Activated CD4-positive, CD25-positive, alpha-beta regulatory T cell (primary cell): ENCODE measurements at places on chromosomes 1 and 21.
A peak's percentile ranks its signal among the peaks of the same experiment; 100 is the strongest.

DNA sequence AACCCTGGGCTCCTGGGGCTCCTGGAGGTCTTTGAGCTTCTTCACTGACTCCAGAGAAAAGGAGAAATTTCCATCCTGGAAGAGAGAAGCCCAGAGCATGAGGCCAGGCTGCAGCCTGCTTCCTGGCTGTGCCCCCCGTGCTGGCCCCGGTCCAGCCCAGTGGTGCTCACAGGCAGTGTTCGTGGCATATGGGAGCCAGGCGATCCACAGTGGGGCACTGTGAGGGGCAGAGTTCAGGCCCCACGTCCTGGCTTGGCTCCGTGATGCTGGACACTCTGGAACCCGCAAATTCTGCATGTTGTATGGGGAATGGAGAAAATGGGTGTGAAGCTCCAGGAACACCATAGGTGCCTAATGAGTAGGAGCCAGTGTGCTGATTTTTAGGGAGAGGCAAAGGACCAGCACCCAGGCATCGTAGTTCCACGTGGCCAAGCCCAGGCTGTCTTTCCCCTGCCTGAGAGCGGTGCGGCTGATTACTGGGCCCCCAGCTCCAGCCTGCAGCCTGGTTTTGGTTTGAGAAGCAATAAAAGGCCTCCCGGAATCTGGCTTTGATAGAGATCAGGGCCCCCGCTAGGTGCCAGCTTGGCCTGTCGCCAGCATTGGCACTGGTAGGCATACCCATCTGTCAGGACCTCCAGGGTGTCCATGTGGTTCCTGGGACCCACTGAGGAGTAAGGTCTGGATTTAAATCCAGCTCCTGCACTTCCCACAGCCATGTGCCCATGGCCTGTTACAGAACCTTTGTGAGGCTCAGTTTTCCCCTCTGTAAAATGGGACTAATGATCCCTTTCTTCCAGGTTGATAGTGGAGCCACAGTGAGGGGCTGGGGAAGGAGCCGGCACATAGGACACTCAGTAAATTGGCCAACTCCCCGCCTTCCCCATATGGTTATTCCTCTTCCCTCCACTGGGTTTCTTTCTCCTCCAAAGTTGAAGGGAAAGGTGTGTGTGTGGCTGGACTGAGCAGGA lies 725 bp downstream of the GUCA2A start:
- DNase-seq = no peak

- DNase-seq = no peak
These were observed 48.4 kb upstream of the ADORA3 start for GRCh38 chr1:111551623-111552411.

GRCh38 chr1:16422041-16422440 lies 15.2 kb downstream of the SPATA21 start:
- DNase-seq = no peak

GRCh38 chr1:12527564-12527963 lies 90.4 kb downstream of the DHRS3 start:
- no peak for DNase-seq

GRCh38 chr1:180923021-180923841 lies 10.5 kb downstream of the KIAA1614 start:
- DNase-seq = no peak

DNA sequence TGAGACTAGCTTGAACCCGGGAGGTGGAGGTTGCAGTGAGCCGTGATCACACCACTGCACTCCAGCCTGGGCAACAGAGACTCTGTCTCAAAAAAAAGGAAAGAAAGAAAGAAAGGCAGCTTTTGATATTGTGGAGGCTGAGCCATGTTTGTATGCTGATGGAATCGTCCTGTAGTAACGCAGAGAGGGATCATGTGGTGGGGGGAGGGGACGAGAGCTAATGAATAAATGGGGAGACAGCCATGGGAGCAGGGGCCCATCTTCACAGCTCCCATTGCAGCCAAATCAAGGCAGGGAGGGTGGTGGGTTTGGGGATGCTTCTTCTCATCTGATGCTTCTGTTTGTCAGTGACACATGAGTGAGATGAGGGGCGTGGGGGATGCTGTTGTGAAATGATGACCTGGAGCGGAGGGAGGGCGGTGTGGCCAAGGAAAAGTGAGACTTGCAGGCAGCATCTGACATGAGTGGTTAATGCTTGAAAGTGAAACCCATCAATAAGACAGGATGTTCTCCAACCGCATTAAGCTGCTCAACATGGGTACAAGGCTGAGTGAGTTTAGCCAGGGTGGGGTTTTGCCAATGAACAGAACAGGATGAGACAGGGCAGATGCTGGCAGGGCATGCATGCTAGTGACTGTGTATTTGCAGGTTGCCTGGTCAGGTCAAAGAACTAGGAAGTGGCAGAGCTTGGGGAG lies 16.7 kb downstream of the SPATA21 start:
- DNase-seq = peak; percentile 42

DNA sequence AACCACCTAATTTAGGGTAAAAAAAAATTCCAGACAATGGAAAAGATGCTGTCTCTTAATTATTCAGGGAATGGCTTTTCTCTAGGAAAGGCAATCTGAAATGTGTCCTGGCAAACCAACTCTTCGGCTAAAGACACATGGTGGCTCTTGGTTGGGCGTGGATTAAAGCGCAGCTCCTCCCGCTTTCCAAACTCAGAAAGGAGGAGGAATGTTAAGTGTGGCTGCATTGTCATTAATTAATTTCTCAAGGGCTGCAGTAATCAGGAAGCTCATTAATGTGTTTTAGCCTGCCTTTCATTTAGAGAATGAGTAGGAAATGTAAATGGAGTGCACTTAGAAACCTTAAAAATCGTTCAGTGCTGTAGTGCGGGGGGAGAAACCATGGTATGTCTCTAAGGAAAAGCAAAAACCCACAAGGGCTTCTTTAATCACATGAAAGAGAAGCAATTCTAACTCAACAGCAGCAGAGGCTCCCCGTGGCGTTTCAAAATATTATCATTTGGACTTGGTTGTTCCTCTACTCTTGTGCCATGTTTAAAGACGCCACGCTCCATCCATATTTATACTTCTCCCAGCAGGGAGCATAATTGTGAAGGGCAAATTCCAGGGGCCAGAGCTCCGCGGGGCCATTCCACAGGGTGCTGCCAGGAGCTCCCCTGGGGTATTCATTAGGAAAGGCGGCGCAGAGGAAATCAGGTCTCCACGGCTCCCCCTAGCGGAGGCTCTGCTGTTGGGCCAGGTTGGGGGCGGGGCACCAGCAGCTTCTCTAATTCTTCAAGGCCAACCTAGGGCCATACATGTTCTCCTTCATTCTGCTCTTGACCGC lies 91.9 kb upstream of the SSX2IP start:
- DNase-seq = peak; percentile 51
